ENCODE measurements at places on chromosomes 2 and 18.

DNA sequence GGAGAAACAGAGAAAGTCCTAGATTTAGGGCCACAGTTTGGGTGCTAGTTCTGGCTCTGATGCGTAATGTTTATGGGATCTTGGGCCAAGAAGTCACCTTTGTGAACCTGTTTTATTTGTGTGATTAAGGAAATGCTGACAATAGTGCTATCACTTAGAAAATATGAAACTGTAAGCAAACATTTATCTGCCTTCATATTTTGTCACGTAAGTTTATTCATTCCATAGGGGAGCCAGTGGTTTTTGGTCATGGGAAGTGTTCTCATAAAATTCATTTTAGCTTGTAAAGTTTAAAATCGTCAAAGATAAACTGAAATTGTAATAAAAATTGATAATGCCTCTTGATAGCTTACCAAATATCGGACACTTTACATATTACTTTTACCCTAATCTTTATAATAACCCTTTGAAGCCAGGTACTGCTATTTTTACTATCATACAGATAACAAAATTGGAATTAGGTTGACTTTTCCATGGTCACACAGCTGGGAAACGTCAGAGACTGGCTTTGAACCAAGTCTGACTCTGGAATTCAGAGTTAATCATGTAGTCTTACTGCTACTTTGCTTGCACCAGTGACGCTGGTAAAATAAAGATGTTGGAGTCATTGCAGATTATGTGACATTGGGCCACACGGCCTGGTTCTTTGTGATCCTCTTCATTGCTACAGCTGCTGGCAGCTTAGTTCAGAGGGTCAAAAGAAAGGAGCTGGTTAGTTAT, 99.7 kb downstream of the ICA1L start:
- DNase-seq: no peak

- DNase-seq: no peak
These were observed 55.7 kb downstream of the RTP5 start for GRCh38 chr2:241925277-241925676.

DNA sequence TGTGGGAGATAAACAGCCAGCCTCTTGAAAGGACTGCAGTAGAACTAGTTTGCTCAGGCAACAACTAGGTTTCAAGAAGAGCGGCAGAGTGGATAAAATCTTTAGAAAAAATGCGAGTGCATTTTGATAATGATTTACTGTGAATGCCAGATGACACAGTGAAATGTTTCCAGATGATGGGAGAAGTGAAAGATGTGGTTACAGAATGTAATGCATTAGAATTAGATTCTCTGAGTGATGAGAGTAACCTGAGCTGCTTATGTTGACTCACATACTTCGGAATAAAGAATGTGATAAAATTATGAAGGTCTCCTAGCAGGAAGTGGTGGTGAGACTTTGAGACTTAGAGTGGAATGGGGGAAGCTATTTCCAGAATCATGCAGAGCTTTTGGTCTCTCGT, 184.3 kb downstream of the GULP1 start:
- DNase-seq: no peak

- DNase-seq: no peak
These were observed 132.7 kb downstream of the HDAC4 start for GRCh38 chr2:239268082-239268481.

GRCh38 chr2:204364860-204365535, 180.3 kb upstream of the PARD3B start:
- DNase-seq: no peak

Measured in GM18507 (cell line).